ENCODE measurements at places on chromosomes 4 and X.

DNA sequence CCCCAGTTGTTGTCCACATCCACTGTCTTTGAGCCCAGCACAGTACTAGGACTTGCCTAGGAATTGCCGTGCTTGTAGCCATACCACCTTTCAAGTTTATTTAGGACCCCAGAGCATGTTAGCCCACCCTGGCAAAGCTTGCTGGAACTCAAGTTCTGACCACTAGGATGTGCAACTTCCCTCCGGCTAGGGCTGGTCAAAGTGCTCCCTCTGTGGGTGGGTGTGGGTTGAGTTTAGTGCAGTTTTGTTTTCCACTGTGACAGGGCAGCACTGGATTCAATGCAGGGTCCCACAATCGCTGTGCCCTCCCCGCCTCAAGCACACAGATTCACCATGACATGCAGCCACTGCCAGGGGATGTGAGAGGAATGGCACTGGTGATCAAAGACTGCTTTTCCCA, 96.0 kb downstream of the RASGEF1B start:
- no peaks in the 10 kb centered on the region for H3K4me1 ChIP-seq
- no peaks in the 10 kb centered on the region for H3K27me3 ChIP-seq
- no peak overlapping the region for H3K4me3 ChIP-seq
- no peak for DNase-seq
- no peak overlapping the region for H3K27ac ChIP-seq
- H3K36me3 ChIP-seq, result no peaks in the 10 kb centered on the region

DNA sequence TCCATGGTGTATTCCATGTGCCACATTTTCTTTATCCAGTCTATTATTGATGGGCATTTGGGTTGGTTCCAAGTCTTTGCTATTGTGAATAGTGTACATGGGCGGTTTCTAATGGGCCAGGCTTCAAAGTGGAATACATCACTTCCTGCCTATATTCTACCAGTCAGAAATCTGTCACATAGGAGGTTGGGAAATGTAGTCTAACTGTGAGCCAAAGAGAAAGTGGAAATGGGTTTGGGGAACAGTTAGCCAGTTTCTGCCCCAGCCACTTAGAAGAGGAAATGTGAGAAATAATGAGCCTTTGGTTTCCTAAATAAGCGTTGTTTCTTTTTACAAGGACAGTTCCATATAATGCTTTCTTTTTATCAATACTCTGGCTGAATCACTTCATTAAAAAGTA, 85.1 kb upstream of the AP1S2 start:
- H3K36me3 ChIP-seq, result no peaks in the 10 kb centered on the region
- no peak for DNase-seq
- H3K27me3 ChIP-seq, result no peaks in the 10 kb centered on the region
- no peak overlapping the region for H3K27ac ChIP-seq
- no peak overlapping the region for H3K4me3 ChIP-seq

DNA sequence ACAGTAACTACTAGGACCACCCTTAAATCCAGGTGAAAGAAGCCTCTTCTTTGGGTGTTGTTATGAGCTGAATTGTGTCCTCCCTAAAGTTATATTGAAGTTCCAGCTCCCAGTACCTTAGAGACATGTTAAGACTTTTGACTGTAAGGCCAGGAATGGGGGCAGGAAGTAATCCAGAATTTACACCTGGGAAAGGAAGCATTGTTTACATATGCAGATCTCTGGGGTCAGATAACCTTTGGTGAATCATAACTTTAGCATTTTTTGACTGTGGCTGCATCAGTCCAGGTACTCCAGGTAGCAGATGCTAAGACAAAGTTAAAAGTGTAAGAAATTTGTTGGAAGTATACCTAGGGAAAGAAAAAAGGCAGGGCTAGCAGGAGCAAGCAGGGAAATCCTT, 104.9 kb upstream of the CENPE start:
- no peak overlapping the region for H3K27ac ChIP-seq
- H3K36me3 ChIP-seq, result no peaks in the 10 kb centered on the region
- DNase-seq, result no peak
- no peaks in the 10 kb centered on the region for H3K4me1 ChIP-seq
- no peak overlapping the region for H3K4me3 ChIP-seq

DNA sequence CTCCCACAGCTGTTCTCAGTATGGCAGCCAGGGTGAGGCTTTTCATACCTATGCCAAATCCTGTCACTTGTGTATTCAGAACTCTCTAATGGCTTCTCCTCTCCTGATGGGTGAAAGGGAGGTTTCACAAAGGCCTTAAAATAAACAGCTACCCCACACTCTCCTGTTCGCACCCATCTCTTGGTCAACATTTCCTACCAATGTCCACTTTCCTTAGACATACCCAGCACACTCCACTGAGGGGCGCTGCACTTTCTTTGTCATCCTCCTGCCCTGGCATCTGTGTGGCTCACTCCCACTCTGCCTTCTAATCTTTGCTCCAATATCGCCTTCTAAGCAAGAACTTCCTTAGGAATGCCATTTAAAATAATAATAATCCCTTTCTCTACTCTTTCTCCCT, 313.3 kb downstream of the PPP3CA start:
- H3K4me1 ChIP-seq, result no peaks in the 10 kb centered on the region
- H3K27me3 ChIP-seq, result no peaks in the 10 kb centered on the region
- H3K36me3 ChIP-seq, result no peaks in the 10 kb centered on the region
- no peak overlapping the region for H3K4me3 ChIP-seq

GRCh38 chrX:74578137-74578536, 36.3 kb downstream of the RLIM start:
- H3K4me3 ChIP-seq, result no peak overlapping the region
- H3K27me3 ChIP-seq, result no peaks in the 10 kb centered on the region
- DNase-seq, result no peak
- H3K36me3 ChIP-seq, result no peaks in the 10 kb centered on the region
- no peak overlapping the region for H3K27ac ChIP-seq
- H3K4me1 ChIP-seq, result no peaks in the 10 kb centered on the region

GRCh38 chrX:69424161-69424560, 80.0 kb upstream of the NALF2 start:
- no peak overlapping the region for H3K27ac ChIP-seq
- no peak overlapping the region for H3K4me3 ChIP-seq
- DNase-seq, result no peak
- no peaks in the 10 kb centered on the region for H3K4me1 ChIP-seq
- no peaks in the 10 kb centered on the region for H3K36me3 ChIP-seq

DNA sequence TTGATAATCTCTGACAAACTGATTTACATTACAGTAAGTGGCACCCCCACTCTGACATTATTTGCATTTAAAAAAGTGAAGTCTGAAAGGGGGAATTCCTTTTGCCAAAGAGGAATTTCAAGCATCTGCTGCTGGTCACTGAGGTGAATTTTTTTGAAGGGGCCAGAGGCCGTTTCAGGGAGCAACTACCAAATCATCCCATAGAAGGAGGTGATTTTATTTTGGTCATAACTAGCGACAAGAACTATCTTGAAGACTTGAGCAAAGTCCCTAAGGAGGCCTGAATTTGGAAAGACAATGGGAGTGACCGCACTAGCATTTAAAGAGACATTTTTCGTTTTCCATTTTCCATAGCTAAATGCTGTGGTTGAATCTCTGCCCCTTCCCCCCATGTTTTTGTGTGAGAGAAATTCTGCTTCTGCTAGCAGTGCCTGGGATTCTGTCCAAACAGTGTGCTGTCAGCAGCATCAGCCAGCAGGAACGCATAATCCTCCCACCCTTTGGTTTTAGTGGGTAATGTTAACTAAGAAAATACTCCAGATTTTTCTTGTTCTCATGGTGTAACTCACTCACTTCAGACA, 110.1 kb upstream of the MED14 start:
- H3K27me3 ChIP-seq, result no peaks in the 10 kb centered on the region
- no peak overlapping the region for H3K4me3 ChIP-seq
- DNase-seq, result no peak
- no peaks in the 10 kb centered on the region for H3K36me3 ChIP-seq
- H3K4me1 ChIP-seq, result peaks cover 7% of the 10 kb centered on the region
